ENCODE measurements at places on chromosomes 2 and 18.

GRCh38 chr2:20401489-20401835, 45.4 kb upstream of the RHOB start:
- DNase-seq = no peak

- no peak for DNase-seq
Measured at GRCh38 chr2:3091696-3092095, 285.9 kb downstream of the EIPR1 start.

GRCh38 chr2:219733106-219733505, 105.7 kb downstream of the SLC4A3 start:
- DNase-seq = no peak

- no peak for DNase-seq
Measured at GRCh38 chr2:223082706-223083105, 30.7 kb downstream of the KCNE4 start.

DNA sequence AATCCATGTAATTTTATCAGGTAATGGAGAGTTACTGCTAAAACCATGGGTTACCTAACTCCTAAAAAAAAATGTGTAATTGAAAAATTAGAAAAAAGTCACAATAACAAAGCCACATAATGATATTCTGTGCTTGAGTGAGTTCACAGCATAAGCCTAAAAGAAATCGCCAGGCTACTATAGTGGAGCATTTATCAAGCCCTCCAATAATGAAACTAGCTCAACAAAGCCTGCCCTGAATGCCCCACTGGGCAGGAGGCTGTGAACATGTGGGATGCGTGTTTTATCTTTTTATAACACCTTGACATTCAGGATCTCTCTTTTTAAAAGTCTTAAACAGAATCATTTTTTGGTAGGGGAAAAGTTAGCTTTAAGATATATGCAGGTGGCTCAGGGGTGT, 86.3 kb downstream of the KCTD18 start:
- no peak for DNase-seq

- no peak for DNase-seq
Measured at GRCh38 chr2:200378652-200379290, 72.3 kb downstream of the SPATS2L start.

GRCh38 chr2:9139491-9140443, 66.8 kb upstream of the ASAP2 start:
- DNase-seq = peak; percentile 76

GRCh38 chr2:46010223-46010924, 286.8 kb upstream of the EPAS1 start:
- DNase-seq = no peak
